ENCODE measurements at places on chromosomes 12 and 14.

GRCh38 chr14:52315355-52315718 is 1.2 kb downstream of the PTGER2 start:
- DNase-seq, result no peak

- DNase-seq, result no peak
Observed at GRCh38 chr14:82854901-82855300, 1321.2 kb upstream of the SEL1L start.

- DNase-seq, result no peak
Observed at GRCh38 chr12:111361717-111362576, 6.9 kb downstream of the PHETA1 start.

DNA sequence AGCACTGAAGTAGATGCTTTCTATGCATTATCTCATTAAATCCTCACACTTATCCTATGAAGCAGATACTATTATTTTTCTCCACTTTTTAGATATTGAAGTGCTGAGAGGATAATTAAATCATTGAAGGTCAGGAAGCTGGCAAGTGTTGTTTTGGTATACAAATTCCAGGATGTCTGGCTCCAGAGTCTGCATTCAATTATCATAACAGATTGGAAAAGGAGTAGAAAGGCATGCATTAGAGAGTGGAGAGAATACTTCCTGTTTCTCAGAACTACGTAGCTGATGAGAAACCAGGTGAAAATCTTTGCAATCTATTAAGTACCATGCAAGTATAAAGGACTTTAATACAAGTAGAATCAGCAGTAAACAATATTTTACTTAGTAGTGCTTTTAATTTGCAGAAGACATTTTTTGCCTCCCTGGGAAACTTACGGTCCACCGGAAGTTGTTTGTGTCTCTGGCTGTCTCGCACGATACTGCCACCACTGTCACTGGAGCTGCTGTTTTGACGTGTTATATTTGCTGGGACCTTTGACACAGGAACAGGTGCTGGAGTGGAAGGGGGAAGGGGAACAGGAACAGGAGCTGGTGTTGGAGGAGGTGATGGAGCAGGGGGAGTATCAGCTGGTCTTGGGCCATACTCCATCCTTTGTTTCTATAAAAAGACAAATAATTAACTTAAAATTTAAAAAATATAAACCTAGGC is 158.0 kb downstream of the EPS8 start:
- DNase-seq, result no peak

- no peak for DNase-seq
Observed at GRCh38 chr12:108989376-108989775, 31.5 kb downstream of the SVOP start.

DNA sequence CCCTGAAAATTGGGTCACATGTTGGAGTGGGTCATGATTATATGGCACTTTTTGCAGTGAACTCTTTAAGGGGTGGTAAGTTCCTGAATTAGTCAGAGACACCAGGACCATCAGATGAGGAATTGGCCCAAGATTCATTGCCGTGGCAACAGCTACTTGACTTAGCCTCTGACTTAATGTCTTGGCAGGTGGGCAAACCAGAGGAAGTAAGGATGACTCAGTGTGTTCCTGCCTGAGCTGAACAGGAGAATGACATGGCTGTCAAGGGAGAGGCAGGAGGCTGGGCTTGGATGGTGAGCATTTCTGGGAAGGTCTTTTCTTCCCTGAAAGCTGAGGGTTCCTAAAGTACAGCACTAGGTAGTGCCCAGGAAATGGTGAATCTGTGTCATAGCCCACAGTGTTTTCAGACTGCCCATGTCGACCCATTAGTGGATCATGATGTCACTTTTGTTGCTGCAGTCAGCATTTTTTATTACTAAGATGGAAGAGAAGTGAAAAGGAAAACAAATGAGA is 170.1 kb upstream of the PWP1 start:
- no peak for DNase-seq

- peak; percentile 56 for DNase-seq
Observed at GRCh38 chr14:65927931-65928356, 515.4 kb downstream of the FUT8 start.

DNA sequence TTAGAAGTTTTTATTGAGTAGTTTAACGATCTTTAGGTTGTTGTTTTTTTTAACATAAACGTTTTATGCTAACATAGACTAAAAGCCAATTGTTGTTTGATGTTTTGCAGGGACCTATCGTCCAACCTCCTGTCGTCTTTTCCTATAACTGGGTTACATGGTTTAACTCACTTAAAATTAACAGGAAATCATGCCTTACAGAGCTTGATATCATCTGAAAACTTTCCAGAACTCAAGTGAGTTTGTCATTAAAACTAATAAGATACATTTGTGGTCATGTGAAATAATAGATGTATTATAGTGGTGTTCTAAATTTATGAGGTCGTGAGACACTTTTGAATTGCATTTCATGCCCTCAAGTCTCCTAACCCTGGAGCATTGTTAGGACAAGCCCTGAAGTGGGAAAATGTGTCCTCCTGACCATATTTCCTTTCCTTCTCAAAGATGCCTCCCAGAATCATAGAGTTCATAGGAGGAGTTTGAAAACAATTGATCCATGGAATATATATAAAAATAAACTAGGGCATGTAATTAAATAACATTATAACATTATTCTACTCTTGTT is 84.9 kb downstream of the ZFC3H1 start:
- no peak for DNase-seq

DNA sequence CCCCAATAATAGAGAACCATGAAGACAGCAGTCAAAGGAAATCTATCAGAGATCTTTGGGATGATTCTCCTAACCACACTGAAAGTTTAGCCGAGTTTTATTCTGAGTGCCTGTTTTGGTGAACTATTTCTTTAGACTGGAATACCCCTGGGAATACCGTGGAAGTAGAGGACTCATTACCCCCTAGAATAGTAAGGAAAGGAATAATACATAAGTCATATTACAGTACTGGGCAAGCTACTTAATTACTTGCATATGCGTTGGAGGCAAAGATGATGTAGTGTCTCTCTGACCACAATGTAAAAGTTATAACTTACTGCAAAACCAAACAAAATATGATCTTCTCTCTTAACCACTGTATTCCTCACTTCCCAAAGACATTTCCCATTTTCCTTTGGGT is 25.5 kb downstream of the ZC2HC1C start:
- no peak for DNase-seq

- DNase-seq, result no peak
Observed at GRCh38 chr12:64390275-64390851, at the start of gene C12orf56. TSS of gene C12orf56 (minus strand) at chr12:64390758. CDS start at chr12:64390565, 193 bp downstream.

DNA sequence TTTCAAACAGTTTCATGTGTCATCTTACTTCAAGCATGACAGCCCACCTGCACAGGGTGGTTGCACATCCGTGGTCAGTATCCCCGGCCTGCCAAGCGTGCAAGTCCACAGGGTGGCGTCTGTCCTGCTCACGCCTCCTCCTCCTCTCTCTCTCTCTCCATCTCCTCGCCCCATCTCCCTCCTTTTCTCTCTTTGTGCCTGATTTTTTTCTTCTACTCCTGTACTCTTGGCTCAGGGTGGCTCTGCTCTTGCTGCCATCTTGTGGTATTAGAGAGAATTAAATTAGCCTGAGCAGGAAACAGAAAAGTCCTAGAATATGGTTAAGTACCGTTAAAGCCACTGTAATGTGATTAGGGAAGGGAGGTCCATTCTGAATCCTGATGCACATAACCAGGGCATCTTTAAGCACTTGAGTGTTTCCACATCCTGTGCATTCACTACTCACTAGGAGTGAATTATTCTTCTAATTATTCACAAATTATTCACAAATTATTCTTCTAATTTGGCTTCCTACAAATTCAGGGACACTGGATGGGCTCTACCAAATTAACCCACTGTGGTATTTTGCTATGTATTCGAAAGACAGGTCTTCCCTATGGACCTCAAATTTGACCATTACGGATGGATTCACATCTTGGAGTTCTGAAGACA is 25.5 kb upstream of the DTX1 start:
- no peak for DNase-seq

GRCh38 chr12:112862636-112863290 is 44.0 kb upstream of the OAS1 start:
- no peak for DNase-seq

DNA sequence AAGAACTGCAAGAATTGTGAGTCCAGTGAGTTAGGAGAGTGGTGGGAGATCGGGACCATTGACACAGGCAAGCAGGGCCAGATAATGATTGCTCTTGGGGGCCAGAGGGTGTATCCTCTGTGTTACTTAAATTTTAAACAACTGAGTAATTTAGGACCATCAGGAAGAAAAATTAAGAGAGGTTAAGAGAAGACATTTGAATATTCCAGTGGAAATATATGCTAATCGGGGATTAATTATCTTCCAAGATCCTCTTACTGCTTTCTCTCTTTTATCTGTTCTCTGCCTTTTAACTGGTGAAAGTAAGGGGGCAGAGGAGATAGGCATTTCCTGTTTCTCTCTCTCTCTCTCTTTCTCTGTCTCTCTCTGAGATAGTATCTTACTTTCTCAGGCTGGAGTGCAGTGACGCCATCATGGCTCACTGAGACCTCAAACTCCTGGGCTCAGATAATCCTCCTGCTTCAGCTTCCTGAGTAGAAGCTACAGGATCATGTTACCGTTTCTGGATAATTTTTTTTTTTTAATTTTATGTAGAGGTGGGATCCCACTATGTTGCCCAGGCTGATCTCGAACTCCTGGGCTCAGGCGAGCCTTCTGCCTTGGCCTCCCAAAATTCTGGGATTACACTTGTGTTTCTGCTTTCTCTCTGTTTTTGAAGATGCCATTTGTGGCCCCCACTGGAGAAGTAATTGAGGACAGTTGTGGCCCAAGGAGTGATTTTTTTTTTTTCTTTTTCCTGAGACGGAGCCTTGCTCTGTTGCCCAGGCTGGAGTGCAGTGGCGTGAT is 85.1 kb downstream of the DIP2B start:
- DNase-seq, result no peak

- no peak for DNase-seq
Observed at GRCh38 chr12:102026728-102027127, 35.1 kb downstream of the WASHC3 start.

GRCh38 chr14:50397390-50398188 is 908 bp upstream of the CDKL1 start:
- no peak for DNase-seq

- DNase-seq, result no peak
Observed at GRCh38 chr12:52600071-52600470, 1.2 kb downstream of the KRT72 start.

- DNase-seq, result no peak
Observed at GRCh38 chr12:13233830-13234641, 37.5 kb downstream of the EMP1 start.

DNA sequence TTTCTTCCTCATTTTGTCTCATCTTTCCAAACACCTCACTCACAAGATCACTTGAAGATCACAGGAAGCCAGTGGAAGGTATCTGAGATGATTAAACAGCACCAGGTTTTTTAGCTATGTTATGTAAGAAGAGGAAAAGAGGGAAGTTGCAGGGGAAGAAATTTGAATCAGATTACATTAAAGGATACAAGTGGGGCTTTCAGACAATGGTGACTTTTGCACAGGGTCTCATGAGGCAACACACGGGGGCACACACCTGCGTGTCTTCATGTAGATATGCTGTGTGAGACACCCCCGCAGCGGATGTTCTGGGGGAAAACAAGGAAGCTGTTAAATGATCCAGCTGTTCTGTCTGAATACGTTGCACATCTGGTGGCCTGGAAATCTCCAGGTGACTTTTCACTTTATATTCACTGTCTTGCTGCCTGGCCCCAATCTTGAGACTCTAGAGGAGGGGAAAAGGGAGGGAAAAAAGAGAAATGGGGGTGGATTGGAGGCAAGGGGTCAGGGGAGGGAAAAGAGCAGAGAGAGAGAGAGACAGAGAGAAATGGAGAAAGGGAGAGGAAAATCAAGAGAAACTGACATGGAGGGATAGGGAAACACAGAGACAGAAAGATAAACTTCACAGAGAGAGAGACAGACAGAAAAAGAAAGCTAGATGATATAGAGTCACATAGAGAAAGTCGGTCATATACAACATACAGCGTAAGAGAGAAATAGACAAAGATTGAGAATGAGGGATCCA is 36.3 kb upstream of the PPP1CC start:
- no peak for DNase-seq

DNA sequence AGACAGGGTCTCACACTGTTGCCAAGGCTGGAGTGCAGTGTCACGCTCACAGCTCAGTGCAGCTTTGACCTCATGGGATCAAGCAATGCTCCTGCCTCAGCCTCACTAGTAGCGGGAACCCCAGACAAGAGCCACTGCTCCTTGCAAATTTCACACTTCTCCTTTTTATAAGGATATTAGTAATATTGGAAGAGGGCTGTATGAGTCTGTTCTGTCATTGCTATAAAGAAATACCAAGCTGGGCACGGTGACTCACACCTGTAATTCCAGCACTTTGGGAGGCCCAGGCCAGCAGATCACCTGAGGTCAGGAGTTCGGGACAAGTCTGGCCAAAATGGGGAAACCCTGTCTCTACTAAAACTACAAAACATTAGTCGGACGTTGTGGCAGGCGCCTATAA is 12.9 kb upstream of the ORAI1 start:
- no peak for DNase-seq

DNA sequence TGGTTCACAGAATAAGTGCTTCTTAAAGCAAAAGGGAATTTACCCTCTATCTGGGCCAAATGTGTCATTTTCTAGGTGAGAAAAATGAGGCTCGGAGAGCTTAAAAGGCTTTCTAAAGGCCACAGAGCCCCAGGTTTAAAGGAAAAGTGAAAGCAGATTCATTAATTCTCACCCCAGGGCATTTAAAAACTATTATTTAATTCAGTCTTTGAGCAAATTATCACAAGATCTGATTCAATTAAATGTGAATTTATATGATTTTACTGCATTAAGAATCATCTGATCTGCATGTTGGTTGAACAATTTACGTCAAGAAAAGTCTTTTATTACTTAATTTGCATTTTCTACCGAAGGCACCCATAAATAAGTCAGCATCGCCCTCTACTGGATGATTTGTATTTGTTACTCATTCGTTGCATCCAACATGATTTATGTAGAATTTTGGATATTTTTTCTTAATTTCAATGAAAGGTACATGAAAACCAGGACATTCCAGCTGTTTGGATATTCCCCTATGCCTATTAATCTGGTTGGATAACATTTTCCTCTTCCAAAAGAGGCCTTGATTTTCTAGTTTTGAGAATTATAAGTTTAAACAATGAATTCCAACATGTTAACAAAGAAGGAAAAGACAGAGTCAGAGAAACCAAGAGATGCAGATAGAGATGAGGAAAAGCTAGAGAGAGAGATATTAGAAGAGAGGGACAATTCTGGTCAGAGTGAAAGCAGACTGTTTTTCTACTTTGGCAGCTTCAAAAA is 19.1 kb upstream of the DHRS7 start:
- DNase-seq, result no peak

GRCh38 chr12:5506821-5507231 is 74.9 kb downstream of the NTF3 start:
- DNase-seq, result no peak

- DNase-seq, result no peak
Observed at GRCh38 chr14:80634106-80634758, 307.3 kb downstream of the CEP128 start.

DNA sequence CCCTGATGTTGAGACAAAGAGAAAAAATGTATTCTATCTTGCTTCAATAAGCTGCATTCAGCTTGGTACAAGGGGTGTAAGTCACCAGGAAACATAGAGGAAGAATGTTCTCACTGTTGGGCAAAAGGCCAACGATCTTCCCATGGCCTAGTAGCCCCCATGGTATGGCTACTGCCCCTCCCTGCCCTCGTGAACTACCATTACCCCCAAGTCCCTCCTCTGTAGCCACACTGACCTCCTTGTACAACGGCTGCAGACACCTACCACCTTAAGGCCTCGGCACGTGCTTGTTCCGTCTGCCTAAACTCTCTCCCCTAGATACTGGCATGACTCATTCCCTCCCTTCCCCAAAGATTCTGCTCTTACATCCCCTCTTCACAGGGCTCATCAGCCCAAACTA is 81.9 kb upstream of the ANO2 start:
- no peak for DNase-seq
